ENCODE measurements at places on chromosomes 3 and 15.

- no peak for DNase-seq
Observed at GRCh38 chr3:130755666-130756065, 9.0 kb upstream of the PIK3R4 start.

DNA sequence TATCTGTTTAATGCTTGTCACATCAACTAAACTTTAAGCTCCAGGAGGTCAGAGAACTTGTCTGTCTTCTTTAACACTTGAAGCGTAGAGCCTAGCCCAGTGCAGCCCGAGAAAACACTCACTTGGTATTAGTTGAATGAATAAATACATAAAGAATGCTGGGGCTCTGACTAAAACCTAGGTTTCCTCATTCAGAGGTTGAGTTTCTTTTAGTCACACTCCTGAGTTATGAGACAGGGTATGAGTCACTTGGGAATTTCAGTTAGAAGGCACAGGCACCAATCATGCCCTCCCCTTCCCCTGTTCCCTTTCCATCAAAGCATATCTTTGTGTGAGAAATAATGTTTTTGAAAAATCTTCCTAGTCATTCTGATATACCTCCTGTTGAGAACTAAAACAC, 589.8 kb upstream of the DPPA4 start:
- DNase-seq, result no peak

GRCh38 chr15:62711691-62712454, 330.7 kb upstream of the TPM1 start:
- no peak for DNase-seq

GRCh38 chr3:191412759-191413158, 48.2 kb upstream of the PYDC2 start:
- DNase-seq, result no peak

DNA sequence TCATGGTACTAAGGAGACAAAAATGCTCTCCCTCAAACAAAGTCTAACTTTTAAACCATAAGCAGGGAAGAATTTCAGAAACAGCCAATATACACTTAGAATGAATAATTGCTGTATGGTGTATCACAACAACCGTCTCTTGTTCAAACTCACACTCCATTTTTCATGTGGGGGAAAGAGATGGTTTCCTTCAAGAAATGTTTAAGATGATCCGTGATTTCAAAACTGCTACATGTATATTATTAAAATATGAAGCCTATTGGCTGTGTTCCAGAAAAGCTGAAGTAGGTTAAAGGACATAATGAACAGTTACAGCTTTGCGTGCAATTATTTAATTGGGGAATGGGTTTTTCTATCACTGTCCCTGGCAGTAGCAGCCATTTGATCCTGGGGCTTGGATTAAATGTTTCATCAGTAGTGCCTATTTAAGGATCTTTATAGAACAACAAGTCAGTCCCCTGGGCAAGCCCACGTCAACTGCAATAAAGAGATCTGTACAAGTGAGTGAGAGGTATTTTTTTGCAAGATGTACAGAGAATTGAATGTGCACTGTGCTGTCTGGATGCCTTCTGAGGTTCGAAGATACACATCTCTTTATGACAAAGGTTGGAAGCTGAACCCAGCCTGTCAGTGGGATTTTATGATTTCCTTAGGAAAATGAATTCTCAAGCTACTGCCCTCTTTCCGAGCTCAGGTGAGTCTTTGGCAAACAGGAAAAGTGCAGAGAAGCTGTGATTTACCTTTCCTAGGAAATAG, 337.2 kb upstream of the RARB start:
- no peak for DNase-seq

- DNase-seq, result no peak
Observed at GRCh38 chr3:142366434-142366833, 81.4 kb downstream of the XRN1 start.

GRCh38 chr15:38620851-38621594, 56.4 kb upstream of the RASGRP1 start:
- no peak for DNase-seq

DNA sequence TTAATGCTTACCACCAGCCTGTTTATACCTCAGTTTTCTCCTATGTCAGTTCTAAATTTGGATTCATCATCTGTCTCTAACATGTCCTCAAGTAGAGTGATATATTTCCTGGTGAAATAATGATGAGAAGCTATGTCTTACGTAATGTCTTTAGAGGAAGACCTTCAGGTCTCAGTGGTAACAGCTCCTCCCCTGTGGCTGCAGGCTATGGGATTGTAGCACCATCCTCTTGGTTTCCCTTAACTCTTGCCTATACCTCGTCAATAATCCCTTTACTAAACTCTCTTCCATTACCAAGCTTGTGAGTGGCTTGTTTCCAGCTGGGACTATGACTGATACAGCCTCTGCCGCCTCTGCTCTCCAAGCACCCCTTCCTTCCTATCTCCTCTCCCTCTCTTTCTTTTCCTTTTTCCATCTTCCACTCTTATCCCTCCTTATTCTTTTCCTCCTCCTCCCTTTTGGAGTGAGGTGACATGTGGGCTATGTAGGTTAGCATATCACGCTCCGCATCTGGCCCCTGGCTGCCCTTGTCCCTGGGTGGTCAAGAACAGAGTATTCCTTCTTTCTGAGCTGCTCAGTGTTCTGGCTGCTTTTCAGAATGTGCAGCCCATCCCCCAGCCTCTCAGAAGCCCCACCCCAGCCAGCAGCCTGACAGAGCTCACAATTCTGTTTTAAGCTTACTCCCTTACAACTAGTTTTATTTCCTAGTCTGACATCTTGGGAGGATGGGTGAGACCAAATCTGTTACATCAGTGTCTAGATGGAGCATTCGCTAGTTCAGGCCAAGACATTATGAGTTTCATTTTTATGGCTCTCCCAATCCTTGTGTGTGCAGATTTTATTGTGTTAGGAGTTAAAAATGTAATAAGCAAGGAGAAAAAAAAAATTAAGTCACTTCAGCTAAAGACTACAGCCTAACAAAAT, 75.0 kb upstream of the RNU6-1 start:
- DNase-seq, result peak; percentile 68

DNA sequence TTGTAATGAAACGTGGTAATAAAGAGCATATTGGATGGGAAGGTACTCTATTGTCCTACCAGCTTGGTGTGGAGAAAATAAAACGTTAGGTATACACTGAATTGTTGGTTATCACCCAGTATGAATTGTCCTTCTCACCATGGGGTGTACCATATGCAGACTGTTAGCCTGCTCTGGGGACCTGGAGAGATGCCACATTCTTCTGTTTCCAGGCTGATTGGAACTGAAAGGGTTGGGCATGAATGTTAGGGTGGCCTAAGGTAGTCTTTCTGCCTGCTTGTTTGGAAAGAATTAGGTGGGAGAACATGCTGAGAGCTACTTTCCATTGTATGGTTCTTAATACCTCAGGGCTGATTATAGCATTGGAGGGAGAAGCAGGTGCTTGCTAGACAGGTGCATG, 340.6 kb downstream of the PTPRG start:
- DNase-seq, result no peak

DNA sequence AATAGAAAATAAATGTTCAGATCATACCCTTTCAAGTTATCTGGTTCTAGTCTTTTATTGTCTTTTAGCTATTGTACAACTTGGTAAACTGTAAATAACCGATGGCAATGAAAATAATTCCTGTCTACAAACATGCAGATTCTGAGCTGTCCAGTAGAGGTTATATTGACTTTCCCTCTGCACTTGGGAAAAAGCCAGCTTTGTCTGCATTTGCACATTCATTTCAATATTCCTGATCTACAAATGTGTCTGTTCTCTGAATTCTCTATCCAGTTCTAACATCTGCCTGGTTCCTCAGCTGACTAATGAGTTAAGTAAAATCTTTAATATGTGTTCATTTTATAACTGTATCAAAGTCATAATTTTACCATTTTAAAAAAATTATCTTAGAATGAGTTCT, 408.5 kb downstream of the ERC2 start:
- DNase-seq, result no peak

DNA sequence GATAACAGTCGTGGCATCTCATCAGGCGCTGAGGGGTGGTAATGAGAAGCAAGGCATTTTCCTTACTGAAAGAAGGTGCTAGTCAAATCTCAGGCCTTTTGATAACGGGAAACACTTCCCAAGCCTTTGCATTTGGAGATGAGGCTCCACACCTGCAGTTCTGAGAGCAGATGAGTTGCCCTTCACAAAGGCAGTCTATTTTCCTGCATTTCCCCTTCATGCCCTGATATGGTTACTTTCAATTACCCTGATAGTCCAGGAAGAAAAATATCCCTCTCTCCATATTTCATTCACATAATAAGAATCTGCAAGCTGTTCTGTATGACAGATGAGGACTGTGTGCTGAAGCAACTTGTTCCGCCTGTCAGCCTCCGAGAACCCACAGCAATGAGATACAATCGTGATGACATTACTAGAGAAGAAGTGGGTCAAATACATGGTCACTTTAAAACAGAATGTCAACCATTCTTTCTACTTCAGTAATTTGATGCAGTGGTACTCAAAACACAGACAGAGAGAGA, 25.0 kb downstream of the FHIT start:
- no peak for DNase-seq

- DNase-seq, result no peak
Observed at GRCh38 chr15:90165659-90166489, 35.3 kb upstream of the SEMA4B start.

GRCh38 chr15:62769604-62770003, 272.9 kb upstream of the TPM1 start:
- no peak for DNase-seq

GRCh38 chr3:44227632-44228031, 14.1 kb upstream of the TOPAZ1 start:
- DNase-seq, result no peak

DNA sequence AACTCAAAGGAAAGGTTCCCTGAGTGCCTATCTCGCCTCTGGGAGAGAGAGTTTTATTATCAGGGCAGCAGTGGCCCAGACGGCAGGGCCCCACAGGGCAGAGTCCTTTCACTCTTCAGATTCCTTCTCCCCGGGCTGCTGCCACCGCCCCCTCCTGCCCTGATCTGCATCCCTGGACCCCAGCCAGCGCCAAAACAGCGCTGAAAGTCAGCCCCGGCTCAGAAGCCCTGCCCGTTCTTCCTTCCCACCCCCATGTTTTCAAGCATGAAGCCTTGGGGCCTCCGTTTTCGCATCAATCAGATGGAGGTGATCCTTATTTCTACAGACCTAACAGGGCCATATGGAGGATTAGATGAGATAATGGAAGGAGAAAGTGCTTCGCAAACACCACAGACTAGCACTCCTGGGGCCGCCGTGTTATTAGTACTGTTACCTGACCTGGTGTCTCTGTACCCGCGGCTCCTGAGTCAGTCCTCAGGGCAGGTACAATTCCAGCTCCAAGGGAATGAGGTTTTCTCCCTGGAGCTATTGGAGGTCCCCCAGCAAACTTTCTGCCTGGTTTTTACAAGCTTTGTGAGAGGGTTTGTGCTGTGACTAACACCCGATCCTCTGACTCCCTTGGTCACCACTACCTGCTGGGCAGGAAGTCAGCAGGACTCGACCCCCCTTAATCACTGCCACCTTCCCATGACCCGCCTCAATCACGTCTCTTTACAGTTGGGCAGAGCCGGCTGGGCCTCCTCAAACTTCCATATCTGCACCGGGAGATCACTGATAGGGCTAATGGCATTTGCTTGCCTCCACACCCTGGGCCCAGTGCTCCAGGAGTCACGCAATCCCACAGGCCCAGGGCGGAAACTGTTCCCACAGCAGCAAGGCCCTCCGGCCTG, 39.5 kb upstream of the TSEN2 start:
- no peak for DNase-seq

- DNase-seq, result peak; percentile 91
Observed at GRCh38 chr15:85485956-85486567, 105.7 kb downstream of the AKAP13 start.

DNA sequence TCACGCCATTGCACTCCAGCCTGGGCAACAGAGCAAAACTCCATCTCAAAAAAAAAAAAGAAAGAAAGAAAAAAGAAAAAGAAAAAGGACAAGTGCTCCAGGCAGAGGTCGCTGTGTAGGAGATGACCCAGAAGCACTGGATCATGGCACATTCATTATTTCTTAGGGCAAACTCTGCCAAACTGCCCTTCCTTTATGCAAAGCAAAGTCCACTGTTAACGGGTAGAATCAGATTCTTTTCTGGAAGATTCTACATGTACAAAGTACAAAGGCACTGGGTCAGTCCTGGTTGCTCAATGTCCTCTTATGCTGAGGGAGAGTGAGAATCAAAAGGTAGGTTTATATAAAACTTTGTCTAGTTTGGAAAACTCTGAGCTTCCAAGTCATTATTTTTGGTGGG, 144.9 kb downstream of the FEZF2 start:
- DNase-seq, result no peak

- DNase-seq, result no peak
Observed at GRCh38 chr3:54631516-54632325, 296.1 kb downstream of the LRTM1 start.

DNA sequence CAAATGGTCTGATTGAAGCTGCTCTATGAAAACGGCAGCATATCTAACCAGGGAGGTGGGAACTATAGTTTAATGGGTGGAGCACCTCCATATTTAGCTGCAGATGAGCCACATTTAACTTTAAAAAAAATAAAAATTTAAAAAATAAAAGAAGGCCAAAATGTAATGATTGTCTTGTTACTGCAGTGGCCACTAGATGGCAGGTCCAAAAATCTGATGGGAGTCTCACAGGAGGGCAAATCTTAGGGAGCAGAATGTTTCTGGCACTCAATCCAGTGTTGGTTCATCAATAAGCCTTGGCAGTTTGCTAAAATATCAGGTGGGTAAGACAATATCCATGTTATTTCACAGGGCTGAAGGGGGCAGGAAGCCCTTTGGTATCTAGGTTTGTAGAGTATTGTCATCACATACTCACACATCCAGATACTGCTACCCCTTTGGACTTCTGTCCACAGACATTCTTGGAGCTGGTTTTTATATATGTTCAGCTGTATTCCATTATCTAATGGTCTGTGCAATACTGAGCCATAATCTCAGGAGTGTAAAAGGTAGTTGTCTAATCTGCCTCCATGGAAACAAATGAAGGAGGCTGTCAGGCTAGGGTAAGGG, 233.3 kb downstream of the TIGIT start:
- DNase-seq, result no peak

DNA sequence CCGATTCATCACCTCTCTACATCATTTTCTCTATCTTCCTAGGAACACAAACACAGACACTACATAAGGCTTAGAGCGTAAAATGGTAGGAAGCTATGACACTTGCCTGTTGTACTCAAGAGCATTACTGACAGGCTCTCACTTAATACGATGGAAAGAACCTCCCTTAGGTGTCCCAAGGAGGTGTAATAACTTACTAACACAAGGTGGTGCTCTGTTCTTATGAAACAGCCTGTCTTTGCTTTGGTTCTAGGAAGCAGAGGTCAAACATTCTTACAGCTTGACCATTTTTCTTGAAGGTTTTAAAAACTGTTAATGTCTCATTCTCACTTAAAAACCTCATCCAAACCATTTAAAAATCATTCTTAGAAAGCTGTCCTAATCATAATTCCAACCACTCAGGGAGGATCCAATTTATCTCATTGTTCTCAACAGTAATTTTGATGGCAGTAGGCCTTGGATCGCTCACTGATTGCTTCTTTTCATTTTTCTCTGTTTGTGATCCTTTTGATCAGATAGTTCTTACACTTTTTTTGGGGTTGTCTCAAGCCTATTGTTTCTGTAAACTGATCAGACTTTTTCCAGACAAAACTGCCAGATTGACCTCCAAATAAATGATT, 317.8 kb upstream of the AGTR1 start:
- no peak for DNase-seq
